ENCODE measurements at places on chromosomes 4 and X.

GRCh38 chr4:84948056-84948455, 18.4 kb downstream of the WDFY3 start:
- no peak for DNase-seq

DNA sequence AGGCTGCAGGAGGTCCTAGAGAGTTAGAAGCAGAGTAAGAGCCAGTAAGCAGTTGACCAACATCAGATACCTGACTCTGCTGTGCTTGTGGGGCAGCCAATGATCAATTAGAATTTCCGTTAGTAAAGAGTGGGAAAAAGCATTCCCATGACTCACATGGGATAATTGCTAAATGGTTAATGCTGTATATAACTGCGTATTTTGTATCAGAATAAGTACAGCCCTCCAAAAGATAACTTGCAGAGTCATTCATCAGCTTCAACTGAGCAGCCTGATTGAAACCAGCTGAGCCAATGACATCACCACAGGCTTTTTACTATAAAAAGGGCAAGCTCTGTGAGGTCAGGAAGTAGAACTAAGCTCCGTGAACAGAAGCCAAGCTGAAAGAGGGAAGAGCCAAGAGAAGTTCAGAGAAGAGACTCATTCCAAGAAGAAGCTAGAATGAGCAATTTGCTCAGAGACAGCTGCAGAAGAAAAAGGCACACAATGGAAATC, 67.9 kb downstream of the PPP3CA start:
- no peak for DNase-seq

GRCh38 chr4:107299646-107300045, 263.5 kb upstream of the DKK2 start:
- no peak for DNase-seq

GRCh38 chr4:41590591-41590990, 52.6 kb downstream of the LIMCH1 start:
- DNase-seq, result no peak

GRCh38 chr4:7655511-7656243, 220.9 kb upstream of the PSAPL1 start:
- DNase-seq, result no peak

DNA sequence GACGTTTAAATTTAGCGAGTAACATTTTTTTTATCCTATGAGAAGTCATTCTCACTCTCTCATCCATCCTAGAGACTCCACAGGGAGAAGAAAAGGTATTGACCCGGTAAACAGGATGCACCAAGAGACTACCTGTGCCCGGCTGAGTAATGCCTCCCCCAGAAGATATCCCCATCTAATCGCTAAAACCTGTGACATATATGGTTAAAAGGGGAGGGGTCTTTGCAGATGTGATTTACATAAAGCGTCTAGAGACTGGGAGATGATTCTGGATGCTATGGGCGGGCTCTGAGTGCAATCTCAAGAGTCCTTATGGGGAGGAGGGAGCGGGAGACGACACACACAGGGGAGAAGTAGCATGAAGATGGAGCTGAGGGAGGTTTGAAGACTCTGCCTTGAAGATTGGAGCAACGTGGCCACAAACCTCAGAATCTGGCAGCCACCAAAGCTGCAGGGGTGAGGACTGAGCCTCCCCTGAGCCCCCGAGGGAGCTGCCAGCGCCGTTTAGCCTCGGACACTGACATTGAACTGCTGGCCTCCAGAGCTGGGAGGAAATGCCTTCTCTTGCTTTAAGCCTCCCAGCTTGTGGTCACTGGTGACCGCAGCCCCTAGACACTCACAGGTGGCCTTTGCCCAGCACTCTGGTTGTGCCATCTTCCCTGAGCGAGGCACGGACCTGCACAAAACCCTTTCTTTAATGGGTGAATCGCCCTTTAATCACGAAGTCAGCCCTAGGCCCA, 11.2 kb downstream of the ABLIM2 start:
- no peak for DNase-seq

Measured in activated T-cell treated with anti-CD3 and anti-CD28 coated beads, Interleukin-2, amount 50 U/mL, for 24 hours (primary cell).